Large intestine (tissue), 12 donors: ENCODE measurements at places on chromosomes 11 and 22. TPM values are rescaled to one million over a fixed set of nuclear protein-coding genes. Genes with fewer than 3 reads are reported as not detected.

The RBMXL2 gene
- 0.45 TPM for polyA plus RNA-seq

The SLC35C1 gene
- 12.9 TPM for polyA plus RNA-seq

GRCh38 chr11:23280088-23280487 lies 419.8 kb upstream of the CCDC179 start:
- no peaks in the 10 kb centered on the region for H3K27me3 ChIP-seq
- no peak overlapping the region for H3K27ac ChIP-seq
- no peak for DNase-seq
- H3K4me1 ChIP-seq: no peaks in the 10 kb centered on the region
- no peaks in the 10 kb centered on the region for H3K36me3 ChIP-seq

GRCh38 chr11:58345204-58345603 lies 13.7 kb downstream of the OR5B17 start:
- no peaks in the 10 kb centered on the region for H3K27me3 ChIP-seq
- H3K4me3 ChIP-seq: no peak overlapping the region
- DNase-seq: no peak
- no peaks in the 10 kb centered on the region for H3K4me1 ChIP-seq
- no peaks in the 10 kb centered on the region for H3K36me3 ChIP-seq

The CHRM4 gene
- polyA plus RNA-seq: 7.1 TPM

- no peaks in the 10 kb centered on the region for H3K27me3 ChIP-seq
- DNase-seq: no peak
- no peak overlapping the region for H3K4me3 ChIP-seq
- H3K27ac ChIP-seq: no peak overlapping the region
- H3K36me3 ChIP-seq: peaks cover 5% of the 10 kb centered on the region
Observed at GRCh38 chr11:76658231-76658630, 12.3 kb downstream of the LRRC32 start.

DNA sequence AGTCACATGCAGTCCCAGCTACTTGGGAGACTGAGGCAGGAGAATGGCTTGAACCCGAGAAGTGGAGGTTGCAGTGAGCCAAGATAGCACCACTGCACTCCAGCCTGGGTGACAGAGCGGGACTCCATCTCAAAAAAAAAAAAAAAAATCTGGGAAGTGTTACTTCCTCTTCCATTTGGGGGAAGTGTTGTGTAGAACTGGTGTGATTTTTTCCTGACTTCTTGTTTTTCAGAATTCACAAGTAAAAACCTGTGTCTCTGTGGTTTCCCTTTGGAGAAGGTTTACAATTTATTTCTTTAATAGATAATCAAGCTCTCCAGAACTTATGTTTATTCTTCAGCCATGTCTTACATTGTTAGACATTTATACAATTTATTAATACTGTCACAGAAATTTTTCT lies 396.1 kb downstream of the BRD1 start:
- H3K36me3 ChIP-seq: no peaks in the 10 kb centered on the region
- H3K27ac ChIP-seq: no peak overlapping the region
- no peak for DNase-seq
- peaks cover 2% of the 10 kb centered on the region for H3K27me3 ChIP-seq

The BRSK2 gene
- polyA plus RNA-seq: 14.7 TPM

The CABP4 gene
- 0.90 TPM for polyA plus RNA-seq

DNA sequence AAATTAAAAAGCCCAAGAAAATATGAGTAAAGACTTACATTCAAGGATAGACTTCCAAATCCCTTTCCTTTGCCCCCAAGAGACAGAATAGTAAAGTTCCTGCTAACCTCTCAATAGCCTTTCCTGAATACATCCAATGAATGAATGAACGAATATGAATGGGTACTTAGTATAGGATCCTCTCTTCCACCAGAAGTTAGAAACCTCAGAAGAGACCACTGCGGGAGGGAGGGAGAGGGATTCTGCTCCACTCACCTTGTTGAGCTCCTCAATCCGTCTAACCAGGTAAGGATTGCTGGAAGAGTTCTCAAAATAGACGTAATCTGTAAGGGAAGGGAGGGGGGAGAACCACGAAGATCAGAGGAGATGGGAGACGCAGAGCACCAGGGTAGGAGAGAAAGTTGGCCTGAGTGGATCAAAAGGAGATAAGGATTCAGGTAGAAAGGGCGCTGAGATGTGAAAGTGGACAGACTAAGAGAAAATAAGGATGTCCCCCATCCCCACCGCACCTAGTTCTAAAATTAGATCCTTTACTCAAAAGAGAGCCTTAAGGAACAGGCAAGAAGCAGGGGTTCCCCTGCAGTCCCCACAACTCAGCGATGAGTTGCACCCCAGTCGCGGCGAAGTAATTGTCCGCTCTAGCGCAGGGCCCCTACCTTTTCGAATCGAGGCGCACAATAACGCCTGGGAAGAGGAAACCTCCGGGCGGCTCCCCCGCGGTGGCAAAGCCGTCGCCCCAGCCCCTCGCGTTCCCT lies 1.1 kb downstream of the MTA2 start:
- peaks cover 36% of the 10 kb centered on the region for H3K36me3 ChIP-seq
- peaks cover 25% of the 10 kb centered on the region for H3K4me1 ChIP-seq
- DNase-seq: no peak
- H3K4me3 ChIP-seq: peak overlapping the region; percentile 94

GRCh38 chr22:23251445-23252093 lies 71.3 kb downstream of the BCR start:
- DNase-seq: peak; percentile 74
- H3K4me3 ChIP-seq: no peak overlapping the region
- no peaks in the 10 kb centered on the region for H3K27me3 ChIP-seq
- H3K36me3 ChIP-seq: peaks cover 18% of the 10 kb centered on the region
- peak overlapping the region; percentile 61 for H3K27ac ChIP-seq

- no peak overlapping the region for H3K27ac ChIP-seq
- DNase-seq: no peak
- no peaks in the 10 kb centered on the region for H3K4me1 ChIP-seq
- H3K36me3 ChIP-seq: no peaks in the 10 kb centered on the region
Observed at GRCh38 chr22:49532869-49533802, 294.5 kb downstream of the BRD1 start.

The KDM4D gene
- 0.67 TPM for polyA plus RNA-seq

- peak; percentile 44 for DNase-seq
- H3K4me1 ChIP-seq: no peaks in the 10 kb centered on the region
- no peaks in the 10 kb centered on the region for H3K27me3 ChIP-seq
- H3K27ac ChIP-seq: no peak overlapping the region
Observed at GRCh38 chr22:29359469-29359868, 28.9 kb downstream of the AP1B1 start.

The PRRG4 gene
- 9.3 TPM for polyA plus RNA-seq

The MGAT3 gene
- 24.1 TPM for polyA plus RNA-seq

- H3K4me3 ChIP-seq: no peak overlapping the region
- DNase-seq: no peak
- H3K4me1 ChIP-seq: no peaks in the 10 kb centered on the region
- no peaks in the 10 kb centered on the region for H3K27me3 ChIP-seq
- peaks cover 49% of the 10 kb centered on the region for H3K36me3 ChIP-seq
Observed at GRCh38 chr11:36270701-36271100, 18.5 kb downstream of the COMMD9 start.

DNA sequence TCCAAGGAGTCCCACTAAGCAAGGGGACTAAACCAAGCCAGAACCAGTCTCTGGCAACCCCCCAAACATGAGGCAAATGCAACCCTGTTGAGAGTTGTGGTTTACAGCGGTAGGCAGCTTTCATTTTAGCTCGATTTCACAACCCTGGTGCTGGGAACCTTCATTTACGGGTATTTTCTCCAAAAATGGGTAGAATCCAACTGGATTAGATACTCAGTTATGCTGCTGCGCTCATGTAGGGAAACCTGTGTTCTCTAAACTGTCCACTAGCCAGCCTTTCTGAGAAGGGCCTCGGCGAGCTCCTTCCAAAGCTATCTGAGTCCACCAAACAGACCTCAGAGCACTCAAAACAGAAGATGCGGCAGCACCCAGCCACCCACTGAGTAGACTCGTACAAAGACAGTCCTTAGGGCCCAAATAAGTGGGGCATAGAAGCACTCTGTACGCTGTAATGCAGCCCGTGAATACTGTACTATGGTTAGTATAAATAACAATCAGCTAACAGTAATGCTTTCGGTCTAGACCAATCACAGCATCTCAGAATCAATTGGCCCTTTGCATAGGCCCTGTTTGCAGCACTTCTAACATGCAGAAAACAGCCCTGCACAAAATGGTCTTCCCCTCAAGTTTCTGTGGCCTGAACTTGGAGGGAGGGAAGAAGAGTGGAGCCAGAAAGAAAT lies 104.7 kb downstream of the ETS1 start:
- no peak overlapping the region for H3K4me3 ChIP-seq
- no peaks in the 10 kb centered on the region for H3K27me3 ChIP-seq
- H3K36me3 ChIP-seq: peaks cover 48% of the 10 kb centered on the region
- DNase-seq: no peak

DNA sequence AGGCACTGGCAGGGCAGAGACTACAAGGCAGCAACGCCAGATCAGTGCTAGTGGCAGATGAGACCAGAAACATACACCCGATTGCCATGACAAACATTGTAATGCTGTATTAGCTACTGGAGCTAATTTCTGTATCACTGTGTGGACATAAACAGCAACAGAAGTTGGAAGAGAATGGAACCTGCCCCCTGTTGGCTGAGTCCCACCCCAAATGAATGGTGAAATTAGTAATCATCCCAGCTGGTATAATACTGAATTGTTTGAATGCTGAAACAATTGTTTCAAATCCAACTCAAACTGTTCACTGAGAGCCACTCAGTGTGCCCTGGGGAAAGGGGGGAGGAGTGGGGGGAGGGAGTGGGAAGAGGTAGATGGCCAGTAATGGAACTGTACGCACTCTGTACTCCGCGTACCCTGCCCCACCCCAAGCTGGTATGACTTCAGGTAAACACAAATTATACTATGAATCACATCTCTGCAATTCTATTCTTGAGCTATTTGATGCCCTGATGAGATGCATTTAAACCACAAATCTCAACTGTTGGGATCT lies 11.2 kb upstream of the BIRC3 start:
- peaks cover 11% of the 10 kb centered on the region for H3K4me1 ChIP-seq
- H3K27ac ChIP-seq: peak overlapping the region; percentile 61
- H3K27me3 ChIP-seq: no peaks in the 10 kb centered on the region
- no peaks in the 10 kb centered on the region for H3K36me3 ChIP-seq
- no peak overlapping the region for H3K4me3 ChIP-seq

The OR51I1 gene
- not detected for polyA plus RNA-seq

The MAPK11 gene
- 5.1 TPM for polyA plus RNA-seq

DNA sequence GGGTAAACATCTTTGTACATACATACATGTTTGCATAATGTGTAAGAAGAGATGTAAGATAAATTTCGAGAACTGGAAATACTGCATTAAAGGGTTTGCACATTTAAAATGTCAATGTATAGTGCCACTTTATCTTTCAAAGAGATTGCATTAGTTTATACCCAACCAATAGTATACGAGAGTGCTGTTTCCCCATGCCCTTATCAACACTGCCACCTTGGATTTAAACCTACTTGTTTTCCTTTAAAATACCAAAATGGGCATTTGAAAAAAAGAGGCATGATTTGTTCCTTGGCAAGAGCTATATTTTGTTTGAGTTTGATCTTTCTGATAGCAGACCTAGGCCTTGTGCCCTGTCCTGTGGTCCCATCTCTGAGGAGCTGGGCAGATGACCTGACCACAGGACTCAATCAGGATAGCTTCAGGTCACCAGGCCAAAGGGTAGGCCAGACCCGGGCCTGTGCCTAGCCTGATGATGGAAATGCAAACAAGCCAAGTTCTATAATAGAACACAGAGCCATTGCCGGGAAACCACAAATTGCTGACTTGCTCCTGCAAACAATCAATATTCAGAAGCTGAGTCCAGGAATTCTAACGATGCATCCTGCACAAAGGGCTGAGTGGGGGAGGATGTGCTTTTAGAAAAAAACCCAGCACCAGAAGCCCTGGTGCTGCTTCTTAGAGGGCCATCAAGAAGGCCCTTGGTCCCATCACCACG lies 16.9 kb upstream of the ALG8 start:
- H3K4me1 ChIP-seq: no peaks in the 10 kb centered on the region
- no peak for DNase-seq
- peaks cover 4% of the 10 kb centered on the region for H3K36me3 ChIP-seq
- no peak overlapping the region for H3K27ac ChIP-seq
- H3K4me3 ChIP-seq: no peak overlapping the region
- no peaks in the 10 kb centered on the region for H3K27me3 ChIP-seq
